ENCODE measurements at places on chromosomes 4 and X.

GRCh38 chr4:6951880-6952381 is 42.3 kb downstream of the TBC1D14 start:
- DNase-seq: no peak

DNA sequence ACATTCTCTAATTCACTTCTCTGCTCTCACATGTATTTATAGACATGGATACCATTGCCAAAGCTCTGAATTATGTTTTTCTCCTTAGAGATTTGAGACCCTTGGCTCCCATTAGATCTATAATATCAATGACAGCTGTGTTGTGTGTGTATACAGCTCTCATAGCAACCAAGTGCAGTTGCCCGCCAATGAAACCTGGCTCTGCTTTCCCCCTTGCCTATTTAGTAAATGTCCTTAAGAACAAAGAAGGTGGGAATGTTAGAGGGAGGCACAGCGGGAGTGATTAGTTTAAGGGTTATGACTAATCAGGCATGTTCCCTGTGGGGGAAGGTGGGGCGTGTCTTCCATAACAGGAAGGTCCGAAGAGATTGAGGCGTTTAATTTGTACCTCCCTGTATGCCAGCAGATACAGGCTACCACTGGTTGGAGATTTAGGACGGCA is 100.5 kb upstream of the TBC1D9 start:
- no peak for DNase-seq

- DNase-seq: no peak
These were observed 1.2 kb downstream of the UCHL1 start for GRCh38 chr4:41257906-41258305.

DNA sequence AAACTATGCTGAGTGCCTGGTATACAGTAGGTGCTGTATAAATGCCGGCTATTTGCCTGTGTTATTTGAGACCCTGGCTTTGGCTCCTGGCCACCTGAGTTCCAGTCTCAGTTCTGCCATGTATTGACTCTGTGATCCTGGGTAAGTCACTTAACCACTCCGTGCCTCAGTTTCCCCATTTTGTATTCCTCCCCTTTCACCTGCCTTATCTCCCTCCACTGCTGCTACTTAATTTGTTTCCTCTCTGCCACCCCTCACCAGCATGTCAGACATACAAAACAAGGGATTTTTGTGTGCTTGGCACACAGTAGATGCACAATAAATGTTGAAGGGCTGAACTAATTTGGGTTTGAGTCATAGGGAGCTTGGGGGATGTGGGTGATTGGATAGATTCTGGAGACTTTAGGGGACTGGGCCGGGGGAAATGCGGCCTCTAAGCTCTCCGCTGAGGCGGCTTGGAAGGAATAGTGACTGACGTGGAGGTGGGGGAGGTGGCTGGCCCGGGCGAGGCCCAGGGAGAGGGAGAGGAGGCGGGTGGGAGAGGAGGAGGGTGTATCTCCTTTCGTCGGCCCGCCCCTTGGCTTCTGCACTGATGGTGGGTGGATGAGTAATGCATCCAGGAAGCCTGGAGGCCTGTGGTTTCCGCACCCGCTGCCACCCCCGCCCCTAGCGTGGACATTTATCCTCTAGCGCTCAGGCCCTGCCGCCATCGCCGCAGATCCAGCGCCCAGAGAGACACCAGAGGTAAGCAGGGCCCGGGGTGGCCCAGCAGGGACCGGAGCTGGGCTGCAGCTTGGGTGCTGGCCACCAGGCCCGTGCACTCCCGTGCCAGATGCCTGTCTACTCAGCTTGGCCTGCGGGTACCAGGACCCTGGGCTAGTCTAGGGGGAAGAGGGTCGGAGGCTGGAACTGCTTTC is at the start of gene TIMP1:
TSS of gene TIMP1 (plus strand) at position 706 of the 917 bp plus-strand sequence. CDS start 980 bp downstream, outside the sequence.
- peak; percentile 94 for DNase-seq

GRCh38 chrX:37786624-37787422 is 7.0 kb downstream of the CYBB start:
- no peak for DNase-seq

DNA sequence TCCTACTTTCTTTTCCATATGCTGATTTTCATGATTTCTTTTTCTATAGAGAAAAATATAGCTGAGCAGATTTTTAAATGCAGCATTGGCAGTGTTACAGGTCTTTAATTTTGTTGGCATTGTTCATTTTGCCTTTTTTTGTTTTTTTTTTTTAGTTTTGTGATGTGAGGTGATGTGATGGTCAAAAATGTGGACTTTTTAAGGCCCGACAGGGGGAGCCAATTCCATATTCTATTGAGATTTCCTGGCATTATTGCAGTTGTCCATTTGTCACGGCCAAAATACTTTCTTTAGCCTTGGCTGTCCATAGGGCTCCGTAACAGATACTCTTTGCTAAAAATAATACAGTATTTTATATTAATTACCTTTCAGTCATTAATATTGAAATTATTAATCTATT is 47.8 kb downstream of the SLIT2 start:
- DNase-seq: no peak
